ENCODE measurements at places on chromosomes 13 and 19. TPM values are rescaled to one million over a fixed set of nuclear protein-coding genes. Genes with fewer than 3 reads are reported as not detected.

DNA sequence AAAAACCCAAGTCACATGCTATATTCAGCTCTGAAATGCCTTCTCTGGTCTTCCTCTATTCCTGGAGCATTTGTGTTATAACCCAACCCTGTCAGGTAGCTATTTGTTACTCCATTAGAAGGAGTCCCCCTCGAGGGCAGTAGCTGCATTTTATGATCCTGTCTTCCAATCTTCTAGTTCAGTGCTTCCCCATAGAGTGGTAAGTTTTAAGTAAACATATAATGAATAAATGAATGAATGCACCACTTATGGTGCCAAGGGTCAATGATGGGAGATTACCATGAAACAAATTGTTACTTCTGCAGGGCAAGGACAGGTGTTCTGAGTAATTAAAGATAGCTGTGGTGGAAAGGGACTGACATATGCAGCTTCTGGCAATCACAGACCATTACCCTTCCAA is 4.0 kb downstream of the RASL11A start:
- no peak for DNase-seq

GRCh38 chr19:29677001-29677817 is 11.9 kb downstream of the PLEKHF1 start:
- no peak for DNase-seq

DNA sequence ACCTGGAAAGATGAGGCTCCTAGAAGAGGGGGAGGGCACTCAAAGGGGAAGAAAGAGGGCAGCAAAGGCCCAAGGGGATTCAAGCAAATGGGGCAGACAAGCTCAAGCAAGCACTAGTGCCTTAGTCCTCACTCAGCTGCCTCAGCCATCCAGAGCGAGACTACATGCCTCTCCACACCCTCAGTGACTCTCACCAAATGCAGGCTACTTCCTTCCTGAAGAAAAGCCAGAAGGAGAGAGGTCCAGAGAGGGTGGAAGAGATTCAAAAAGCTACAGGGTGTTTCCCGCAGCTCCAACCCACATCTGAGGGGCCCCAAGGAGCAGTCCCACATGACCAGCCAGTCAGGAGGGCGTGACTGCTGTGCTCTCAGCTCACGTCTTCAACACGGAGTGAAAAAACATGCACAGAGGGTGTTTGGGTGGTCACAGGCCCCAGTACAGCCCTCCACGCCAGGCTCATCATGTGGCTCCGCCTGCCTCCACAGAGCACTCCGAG is 40.5 kb downstream of the MIPEP start:
- no peak for DNase-seq

DNA sequence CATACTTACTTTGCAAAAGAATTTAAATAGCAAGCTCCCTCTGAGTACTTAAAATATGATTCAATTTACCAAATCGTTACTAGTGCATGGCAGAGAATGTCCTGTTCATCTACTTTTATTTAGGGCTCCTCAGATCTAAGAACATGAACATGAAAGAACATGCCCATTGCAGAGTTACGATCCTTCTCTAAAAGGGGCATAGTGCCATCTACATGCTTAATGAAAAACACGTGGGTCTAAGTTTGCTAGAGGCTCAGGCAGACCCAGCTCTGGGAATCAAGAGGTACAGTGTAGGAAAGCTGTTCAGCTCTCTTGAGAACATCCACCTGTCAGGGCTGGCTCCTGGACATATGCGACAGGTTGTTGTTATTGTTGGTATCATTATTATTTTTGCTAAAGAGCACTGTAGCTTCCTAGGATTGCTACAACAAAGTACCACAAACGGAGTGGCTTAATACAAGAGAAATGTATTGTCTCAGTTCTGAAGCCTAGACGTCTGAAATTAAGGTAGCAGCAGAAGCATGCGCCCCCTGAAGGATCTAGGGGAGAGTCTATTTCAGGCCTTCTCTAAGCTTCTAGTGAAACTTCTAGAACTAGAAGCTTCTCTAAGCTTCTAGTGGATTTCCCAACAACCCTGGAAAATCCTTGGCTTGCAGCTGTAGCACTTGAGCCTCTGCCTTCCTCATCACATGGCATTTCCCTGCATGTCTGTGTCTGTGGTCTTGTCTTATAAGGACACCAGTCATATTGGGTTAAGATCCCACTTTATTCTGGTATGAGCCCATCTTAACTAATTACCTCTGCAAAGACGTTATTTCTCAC is 133.9 kb downstream of the DCT start:
- no peak for DNase-seq

GRCh38 chr13:46736541-46737310 is 60.2 kb downstream of the ESD start:
- no peak for DNase-seq

ZNF222 gene
- total RNA-seq = 10.9 TPM

All from adrenal gland (tissue), 19 donors.